ENCODE measurements at places on chromosomes 1 and 21.

DNA sequence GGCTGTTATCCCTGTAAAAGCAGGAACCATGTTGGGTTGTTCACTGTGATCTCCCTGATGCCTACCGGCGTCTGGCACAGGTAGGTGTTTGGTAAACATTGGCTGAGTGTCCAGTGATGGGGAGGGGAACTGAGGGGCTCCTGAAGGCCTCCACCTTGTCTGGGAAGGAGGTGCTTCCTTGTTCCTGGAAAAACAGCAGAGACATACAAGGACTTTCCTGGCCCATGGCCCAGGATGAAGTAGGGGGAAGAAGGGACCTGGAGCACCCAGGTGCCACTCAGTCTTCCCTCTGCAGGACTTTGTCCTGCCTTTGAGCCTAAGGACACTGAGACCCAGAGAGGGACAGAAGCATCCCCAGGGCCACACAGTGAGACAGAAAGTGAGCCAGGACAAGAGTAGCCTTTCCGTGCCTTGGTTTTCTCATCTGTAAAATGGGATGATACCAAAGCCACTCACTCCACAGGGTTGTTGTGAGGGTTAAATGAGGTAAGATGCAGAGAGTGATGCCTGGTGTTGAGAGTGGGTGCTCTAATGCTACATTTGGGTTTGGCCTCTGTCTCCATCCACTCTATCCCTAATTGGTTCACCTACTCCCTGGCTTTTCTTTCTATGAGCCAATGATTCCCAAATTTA lies 6.1 kb upstream of the HEYL start:
- no peak for DNase-seq

DNA sequence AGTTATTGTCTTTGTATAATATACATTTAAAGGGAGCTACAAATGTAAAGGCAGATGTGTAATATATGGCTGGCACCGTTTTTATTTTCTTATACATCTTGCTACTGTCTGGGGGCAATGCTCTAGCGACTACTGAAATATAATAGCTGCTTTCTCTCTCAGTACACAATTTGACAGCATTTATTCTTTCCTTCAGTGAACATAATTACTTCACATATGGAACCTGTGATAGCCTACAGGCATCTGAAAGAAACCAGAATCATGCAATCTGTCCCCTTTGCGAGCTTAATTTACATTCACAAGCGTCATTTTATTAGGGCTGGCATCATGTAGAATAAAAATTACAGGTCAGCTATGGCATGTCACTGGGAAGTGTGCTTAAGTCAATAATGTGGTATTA lies 557.5 kb upstream of the PTBP2 start:
- no peak for DNase-seq

GRCh38 chr1:19815801-19816736 lies 986 bp upstream of the RNF186 start:
- DNase-seq, result no peak

DNA sequence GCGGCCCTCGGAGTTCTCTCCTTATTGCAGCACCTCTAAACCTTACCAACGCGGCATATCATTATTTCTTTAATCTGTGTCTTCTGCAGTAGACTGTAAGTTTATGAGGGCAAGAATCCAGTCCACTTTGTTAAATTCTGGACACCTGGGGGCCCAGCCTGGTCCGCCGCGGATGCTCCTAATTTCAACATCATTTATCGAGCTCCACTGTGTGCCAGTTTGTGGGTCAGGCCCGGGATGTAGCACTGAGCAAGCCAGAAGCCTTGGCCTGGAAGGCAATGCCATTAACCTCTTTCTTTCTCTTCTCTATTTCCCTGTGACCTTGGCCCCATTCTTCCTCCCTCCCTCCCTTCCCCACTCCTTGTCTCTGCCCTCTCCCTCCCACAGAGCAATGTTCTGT lies 70.6 kb upstream of the CACNA1E start:
- no peak for DNase-seq

GRCh38 chr1:54839824-54840223 lies 38.7 kb upstream of the TTC22 start:
- DNase-seq, result no peak

DNA sequence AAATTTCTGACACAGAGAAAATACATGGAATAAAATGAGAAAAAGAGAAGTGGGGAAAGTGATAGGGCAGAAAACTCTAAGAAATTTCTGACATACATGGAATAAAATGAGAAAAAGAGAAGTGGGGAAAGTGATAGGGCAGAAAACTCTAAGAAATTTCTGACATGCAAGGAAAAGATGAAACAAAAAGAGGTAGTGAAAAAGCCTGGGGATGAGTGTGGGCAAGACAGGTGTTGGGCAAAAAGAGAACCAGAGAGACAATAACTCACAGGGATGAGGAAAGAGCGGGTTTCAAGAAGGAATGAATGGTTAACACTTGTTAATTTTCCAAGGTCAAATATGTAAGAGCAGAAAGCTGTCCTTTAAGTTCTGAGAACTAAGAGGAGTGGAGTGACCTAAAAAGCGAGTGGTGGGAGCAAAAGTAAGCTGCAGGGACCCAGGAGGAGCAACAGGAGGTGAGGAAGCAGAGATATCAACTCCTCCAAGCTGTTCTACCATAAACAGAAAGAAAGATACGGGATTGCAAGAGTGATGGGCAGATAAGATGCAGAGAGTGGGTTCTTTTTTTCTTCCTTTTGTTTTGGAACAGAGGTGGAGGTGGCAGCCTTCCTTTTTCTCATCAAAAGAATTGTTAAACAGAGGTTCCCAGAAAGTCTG lies 29.9 kb upstream of the EXO1 start:
- no peak for DNase-seq

GRCh38 chr1:200039849-200040474 lies 12.5 kb downstream of the NR5A2 start:
- DNase-seq, result no peak

DNA sequence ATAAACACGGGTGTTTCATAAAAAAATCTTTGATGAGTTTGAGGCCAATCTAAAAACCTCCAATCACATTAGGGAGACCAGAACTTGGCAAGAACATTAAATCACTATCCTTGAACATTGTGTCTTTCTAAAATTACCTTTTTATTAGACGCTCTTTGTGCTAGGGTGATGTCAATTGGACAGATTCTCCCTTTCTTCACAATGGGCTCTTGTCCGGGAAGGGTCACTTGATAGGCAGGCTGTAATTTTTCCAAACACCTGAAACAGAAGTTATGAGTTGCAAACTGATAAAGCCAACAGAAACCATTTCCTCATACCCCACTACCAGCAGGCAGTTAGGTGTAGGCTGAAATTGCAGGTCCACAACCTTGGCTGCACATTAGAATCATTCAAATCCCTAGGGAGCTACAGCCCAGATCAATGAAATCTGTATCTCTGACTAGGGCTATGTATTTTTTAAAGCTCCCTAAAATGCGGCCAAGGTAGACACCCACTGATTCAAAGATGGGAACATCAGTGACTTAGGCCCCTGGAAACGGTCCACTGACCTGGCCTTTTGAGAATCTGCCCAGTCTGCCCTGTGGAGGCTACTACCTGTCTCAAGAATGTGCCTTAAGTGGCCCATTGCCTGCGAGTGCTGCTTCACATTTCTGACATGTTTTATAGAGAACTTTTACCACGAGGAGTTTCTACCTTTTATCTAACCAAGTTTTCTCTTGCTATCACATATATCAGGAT lies 16.5 kb downstream of the EIF2D start:
- DNase-seq, result no peak

GRCh38 chr1:22508991-22509390 lies 54.3 kb upstream of the EPHA8 start:
- DNase-seq, result no peak

DNA sequence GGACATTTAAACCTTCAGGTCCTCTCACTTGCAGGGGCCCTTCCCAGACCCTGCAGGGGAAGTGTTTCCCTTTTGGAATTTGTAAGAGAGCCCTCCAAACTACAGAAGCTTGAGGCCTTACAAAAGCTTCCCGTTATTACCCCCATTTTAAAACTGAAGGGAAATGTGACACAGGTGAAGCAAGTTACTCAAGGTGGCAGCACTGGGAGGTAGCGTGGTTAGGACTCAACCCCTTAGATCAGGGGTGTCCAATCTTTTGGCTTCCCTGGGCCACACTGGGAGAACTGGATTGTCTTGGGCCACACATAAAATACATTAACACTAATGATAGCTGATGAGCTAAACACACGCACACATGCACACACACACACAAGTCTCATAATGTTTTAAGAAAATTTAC lies 15.8 kb upstream of the ZC3H12A start:
- DNase-seq, result no peak

DNA sequence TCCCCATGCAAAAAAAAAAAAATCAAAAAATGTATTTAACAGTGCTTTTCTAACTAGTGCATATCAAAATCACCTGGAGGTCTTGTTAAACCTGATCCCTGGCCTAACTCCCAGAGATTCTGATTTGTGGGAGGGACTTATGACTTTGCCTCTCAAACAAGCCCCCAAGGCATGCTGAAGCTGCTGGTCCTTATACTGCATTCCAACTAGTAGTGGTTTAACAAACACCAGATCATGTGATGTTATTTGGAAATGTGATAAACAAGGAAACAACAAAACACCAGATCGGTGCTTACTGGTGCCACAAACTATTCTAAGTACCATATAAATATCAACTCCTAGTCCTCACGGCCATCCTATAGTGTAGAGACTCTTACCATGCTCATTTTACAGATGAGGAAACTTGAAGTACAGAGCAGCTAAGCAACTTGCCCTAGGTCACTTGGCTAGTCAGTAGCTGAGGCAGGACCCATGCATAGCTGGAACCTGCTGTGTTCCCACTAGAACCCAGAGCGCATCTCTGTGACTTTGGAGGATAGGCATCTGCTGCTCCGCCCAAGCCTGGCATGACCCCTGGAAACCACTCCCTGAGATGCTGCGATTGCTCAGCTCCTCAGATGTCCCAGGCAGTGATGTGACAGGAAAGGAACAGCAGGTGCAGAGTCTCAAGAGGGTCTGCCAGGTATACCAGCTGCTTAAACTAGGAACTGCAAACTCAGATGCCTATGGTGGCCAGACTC lies 38.1 kb downstream of the SOX13 start:
- DNase-seq, result no peak

Data from activated CD8-positive, alpha-beta memory T cell treated with anti-CD3 and anti-CD28 coated beads for 1 hour (primary cell).